Left ventricle myocardium inferior (tissue), 1 donor: ENCODE measurements at places on chromosomes 2 and 18.

- DNase-seq = no peak
Observed at GRCh38 chr2:152432206-152432653, 97.3 kb downstream of the FMNL2 start.

GRCh38 chr2:224146356-224147160 lies 107.5 kb upstream of the SERPINE2 start:
- no peak for DNase-seq

GRCh38 chr2:12448846-12449505 lies 267.8 kb upstream of the TRIB2 start:
- no peak for DNase-seq

DNA sequence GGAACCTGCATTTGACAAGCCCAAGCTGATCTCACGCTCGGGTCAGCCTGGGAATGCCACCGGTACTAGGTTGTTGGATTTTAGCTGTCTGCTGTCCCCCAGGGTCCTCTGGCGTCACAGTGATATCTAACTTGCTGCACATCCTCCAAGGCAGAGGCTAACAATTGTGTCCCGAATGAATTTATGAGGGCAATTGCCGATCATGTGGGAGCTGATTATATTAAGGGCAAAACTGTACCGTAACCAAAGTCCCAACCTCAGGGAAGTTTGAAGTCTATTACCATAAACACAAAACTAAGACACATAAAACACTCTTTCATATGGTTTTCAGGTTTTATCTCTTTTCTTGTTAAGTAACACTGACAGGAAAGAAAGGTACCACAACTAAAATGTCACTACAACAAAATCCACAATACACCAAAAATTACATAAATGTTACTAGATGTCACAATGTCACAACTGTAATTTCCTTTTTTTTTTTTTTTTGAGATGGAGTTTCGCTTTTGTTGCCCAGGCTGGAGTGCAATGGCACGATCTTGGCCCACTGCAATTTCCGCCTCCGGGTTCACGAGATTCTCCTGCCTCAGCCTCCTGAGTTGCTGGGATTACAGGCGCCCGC lies 6.7 kb downstream of the UXS1 start:
- DNase-seq = no peak

GRCh38 chr2:152582081-152582480 lies 135.2 kb downstream of the PRPF40A start:
- DNase-seq = no peak

GRCh38 chr2:16123421-16123820 lies 183.1 kb downstream of the MYCN start:
- no peak for DNase-seq

GRCh38 chr2:38128653-38129052 lies 52.7 kb upstream of the CYP1B1 start:
- DNase-seq = no peak

- DNase-seq = no peak
Observed at GRCh38 chr18:31093294-31093693, 8.9 kb downstream of the DSC2 start.

- no peak for DNase-seq
Observed at GRCh38 chr2:23629772-23630480, 244.9 kb downstream of the KLHL29 start.

- DNase-seq = no peak
Observed at GRCh38 chr2:104836841-104837240, 17.1 kb upstream of the POU3F3 start.

DNA sequence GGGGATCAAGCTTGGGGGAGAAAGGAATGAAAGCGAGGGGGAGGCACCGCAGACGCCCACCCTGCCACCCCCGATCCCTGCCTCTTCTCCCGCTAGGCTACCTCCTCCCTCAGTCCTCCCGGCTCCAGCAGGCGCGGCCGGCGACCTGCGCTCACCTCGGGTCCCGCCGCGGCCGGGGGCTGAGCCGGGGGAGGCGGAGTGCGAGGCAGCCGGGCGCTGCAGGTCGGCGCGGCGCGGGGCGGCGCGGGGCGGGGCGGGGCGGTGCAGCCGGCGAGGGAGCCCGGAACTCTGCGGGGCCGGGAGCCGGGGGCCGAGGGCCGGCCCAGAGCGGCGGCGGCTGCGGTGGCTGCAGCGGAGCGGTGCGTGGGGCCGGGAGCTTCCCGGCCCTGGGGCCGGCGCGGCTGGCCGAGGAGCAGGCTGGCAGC lies 477 bp downstream of the ACVR1 start:
- DNase-seq = peak; percentile 67

- DNase-seq = no peak
Observed at GRCh38 chr2:40396124-40396523, 55.8 kb downstream of the SLC8A1 start.
